K562 (cell line): ENCODE measurements at places on chromosomes 3 and 15.

- H3K4me3 ChIP-seq: no peak overlapping the region
- no peak overlapping the region for H3K27ac ChIP-seq
- H3K36me3 ChIP-seq: no peaks in the 10 kb centered on the region
- no peaks in the 10 kb centered on the region for H3K4me1 ChIP-seq
Observed at GRCh38 chr3:1774597-1774996, 324.1 kb upstream of the CNTN4 start.

GRCh38 chr3:139679220-139679775, 1.5 kb upstream of the NMNAT3 start:
- no peak overlapping the region for H3K4me3 ChIP-seq
- H3K27me3 ChIP-seq: no peaks in the 10 kb centered on the region
- H3K36me3 ChIP-seq: no peaks in the 10 kb centered on the region
- H3K4me1 ChIP-seq: peaks cover 9% of the 10 kb centered on the region; the same call in 2 of the 3 replicates
- DNase-seq: no peak
- no peak overlapping the region for H3K27ac ChIP-seq

DNA sequence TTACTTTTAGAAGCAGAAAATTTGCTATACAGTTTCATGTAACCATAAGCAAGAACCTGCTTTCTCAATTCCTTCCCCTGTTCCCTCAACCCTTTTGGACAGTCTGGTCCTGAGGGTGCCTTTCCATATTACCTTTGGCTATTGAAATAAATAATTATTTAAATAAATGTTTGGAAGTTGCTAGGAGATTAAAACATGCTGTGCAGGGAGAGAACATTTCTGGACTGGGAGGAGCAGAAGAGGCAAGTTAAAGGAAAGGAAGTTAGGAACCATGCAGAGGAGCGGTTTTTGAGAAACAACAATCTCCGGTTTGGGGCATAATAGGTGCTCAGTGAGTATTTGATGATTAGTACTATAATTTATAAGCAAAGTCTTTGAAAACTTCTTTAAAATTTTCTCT, 41.8 kb downstream of the ZNF609 start:
- no peaks in the 10 kb centered on the region for H3K27me3 ChIP-seq
- H3K4me1 ChIP-seq: peaks cover 15% of the 10 kb centered on the region; the same call in 2 of the 3 replicates
- DNase-seq: no peak
- no peak overlapping the region for H3K4me3 ChIP-seq

DNA sequence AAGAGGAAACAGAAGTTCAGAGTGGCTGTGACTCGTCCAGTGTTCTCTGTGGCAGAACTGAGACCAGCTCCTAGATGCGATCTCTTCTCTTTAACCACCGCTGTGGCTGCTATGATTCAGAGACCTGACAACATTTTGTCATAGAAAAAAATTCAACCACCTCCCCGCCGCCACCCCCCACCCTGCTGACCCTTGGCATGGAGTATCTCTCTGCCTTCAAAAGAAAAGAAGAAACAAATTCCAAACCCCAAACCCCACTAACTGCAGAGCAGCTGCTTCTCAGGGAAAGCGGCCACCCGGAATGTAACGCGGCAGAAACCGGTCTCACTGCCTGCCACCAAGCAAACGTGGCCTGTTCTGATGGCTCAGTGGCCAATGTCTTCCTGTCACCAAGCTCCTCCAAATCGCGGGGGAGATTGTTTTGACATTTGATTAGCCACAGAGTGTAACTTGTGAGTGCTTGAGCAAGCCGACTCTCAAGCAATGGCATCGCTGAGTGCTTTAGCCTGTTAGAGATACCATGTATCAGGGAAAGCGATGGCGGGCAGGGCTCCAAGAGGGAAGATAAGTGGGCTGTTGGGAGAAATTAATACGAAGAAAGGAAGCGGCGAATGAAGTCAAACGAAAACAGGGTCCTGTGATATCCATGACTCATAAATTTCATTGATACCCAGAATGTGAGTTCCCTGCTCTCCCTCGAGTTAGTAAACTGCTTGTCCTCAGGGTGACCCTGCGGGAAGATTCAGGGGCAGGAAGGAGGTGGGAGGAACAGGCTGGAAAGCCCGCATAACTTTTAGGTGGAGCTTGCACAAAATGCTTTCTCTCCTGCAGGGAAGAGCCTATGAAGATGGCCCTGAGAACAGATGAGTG, 44.8 kb upstream of the TLE3 start:
- H3K27me3 ChIP-seq: peaks cover 23% of the 10 kb centered on the region
- H3K27ac ChIP-seq: no peak overlapping the region
- H3K4me3 ChIP-seq: no peak overlapping the region
- no peaks in the 10 kb centered on the region; the same call in 1 of the 2 replicates for H3K4me1 ChIP-seq
- H3K36me3 ChIP-seq: no peaks in the 10 kb centered on the region

DNA sequence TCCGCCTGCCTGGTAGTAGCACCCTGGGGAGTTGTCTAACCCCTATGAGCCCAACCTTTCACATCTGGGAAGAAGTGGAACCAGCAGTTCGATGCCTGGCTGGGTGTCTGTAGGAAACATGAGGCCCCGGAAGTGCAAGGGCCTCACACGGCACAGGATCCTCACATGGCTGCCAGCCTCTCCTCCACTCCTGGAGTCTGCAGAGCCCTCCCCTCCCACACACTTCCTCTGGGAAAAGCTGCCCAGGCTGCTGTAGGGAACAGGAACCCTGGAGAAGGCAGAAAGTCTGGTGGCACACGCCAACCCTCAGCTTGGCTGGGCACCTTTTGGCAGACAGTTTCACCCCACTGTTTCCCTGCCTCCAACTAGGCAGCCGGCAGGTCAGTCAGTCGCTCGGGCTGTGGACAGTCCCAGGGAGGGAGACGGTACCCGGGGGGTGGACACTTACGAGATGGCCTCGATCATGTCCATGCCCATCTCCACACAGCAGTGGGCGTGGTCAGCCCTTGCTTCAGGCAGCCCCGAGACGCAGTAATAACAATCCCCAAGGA, 118.4 kb downstream of the ADCY5 start:
- DNase-seq: no peak
- no peaks in the 10 kb centered on the region; the same call in 2 of the 3 replicates for H3K27me3 ChIP-seq
- no peaks in the 10 kb centered on the region for H3K36me3 ChIP-seq
- no peak overlapping the region for H3K27ac ChIP-seq

- no peaks in the 10 kb centered on the region for H3K27me3 ChIP-seq
- H3K27ac ChIP-seq: no peak overlapping the region
- no peaks in the 10 kb centered on the region for H3K36me3 ChIP-seq
- no peak for DNase-seq
- H3K4me3 ChIP-seq: no peak overlapping the region
Observed at GRCh38 chr3:42053476-42053875, 37.7 kb upstream of the TRAK1 start.

DNA sequence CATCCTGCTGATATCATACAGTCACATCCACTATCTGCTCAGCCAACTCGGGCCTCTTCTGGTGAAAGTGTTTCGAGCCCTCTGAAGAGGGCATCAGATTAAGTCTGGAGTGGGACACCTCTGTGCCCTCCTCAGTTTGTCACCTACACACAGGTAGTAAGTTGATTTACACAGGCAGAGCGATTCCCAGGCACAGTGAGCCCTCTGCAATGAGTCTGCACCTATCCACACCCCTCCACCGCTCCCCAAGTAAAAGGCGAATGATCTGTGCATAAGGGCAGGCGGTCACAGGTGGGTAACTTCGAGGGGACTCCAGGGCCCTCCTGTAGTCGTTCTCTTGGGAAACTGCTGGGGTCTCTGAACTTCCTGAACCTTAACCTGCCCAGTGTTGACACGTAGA, 152.0 kb downstream of the ATP10A start:
- H3K36me3 ChIP-seq: no peaks in the 10 kb centered on the region
- no peaks in the 10 kb centered on the region for H3K4me1 ChIP-seq
- H3K27me3 ChIP-seq: peaks cover 44% of the 10 kb centered on the region
- no peak for DNase-seq

DNA sequence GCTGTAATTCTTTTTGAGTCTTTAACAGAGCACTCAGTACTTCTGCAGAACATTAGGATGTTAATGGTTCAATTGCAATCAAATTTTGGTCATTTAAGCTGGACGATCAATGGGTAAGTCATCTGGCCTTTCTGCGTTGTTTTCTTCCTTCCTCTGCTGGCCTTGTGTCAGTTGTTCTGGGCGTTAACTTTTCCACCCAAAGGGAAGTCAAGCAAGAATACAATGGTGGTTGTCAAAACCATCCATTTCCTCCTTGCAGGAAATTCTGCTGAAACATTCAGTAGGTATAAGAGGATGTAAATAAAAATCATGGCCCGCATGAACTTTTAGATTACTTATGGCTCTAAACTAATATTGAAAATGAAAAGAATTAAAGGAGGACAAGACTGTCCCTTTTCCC, 584.0 kb downstream of the GRM7 start:
- no peak overlapping the region for H3K4me3 ChIP-seq
- DNase-seq: no peak
- H3K27me3 ChIP-seq: no peaks in the 10 kb centered on the region
- H3K27ac ChIP-seq: no peak overlapping the region
- H3K4me1 ChIP-seq: no peaks in the 10 kb centered on the region

DNA sequence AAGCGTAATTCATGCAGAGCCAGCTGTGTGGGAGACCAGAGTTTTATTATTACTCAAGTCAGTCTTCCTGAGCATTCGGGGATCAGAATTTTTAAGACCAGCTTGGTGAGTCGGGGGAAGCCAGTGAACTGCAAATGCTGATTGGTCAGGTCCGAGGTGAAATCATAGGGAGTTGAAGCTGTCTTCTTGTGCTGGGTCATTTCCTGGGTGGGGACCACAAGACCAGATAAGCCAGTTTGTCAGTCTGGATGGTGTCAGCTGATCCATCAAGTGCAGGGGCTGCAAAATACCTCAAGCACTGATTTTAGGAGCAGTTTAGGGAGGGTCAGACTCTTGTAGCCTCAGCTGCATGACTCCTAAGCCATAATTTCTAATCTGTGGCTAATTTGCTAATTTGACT, 228.1 kb upstream of the ATP10A start:
- no peaks in the 10 kb centered on the region for H3K36me3 ChIP-seq
- no peaks in the 10 kb centered on the region for H3K4me1 ChIP-seq
- peaks cover 4% of the 10 kb centered on the region; the same call in 1 of the 2 replicates for H3K27me3 ChIP-seq
- no peak for DNase-seq
- no peak overlapping the region for H3K4me3 ChIP-seq

DNA sequence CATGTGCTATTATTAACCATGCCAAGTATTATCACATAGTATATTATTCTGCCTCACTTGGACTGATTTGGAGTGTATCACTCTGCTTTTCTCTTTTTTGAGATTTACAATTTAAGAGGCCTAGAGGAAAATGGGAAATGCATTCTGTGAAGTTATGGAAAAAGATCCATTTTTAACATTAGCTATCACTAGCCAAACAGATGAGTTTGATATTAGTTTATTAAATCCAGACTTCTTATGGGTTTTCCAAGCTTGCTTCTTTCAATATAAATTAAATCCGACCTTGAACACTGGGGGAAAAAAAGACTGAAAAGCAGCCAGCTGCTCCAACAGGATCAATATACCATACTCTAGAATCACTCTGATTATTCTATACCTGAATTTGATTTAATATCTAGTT, 30.1 kb upstream of the PLOD2 start:
- H3K27me3 ChIP-seq: no peaks in the 10 kb centered on the region
- no peak overlapping the region for H3K4me3 ChIP-seq
- no peaks in the 10 kb centered on the region for H3K36me3 ChIP-seq

DNA sequence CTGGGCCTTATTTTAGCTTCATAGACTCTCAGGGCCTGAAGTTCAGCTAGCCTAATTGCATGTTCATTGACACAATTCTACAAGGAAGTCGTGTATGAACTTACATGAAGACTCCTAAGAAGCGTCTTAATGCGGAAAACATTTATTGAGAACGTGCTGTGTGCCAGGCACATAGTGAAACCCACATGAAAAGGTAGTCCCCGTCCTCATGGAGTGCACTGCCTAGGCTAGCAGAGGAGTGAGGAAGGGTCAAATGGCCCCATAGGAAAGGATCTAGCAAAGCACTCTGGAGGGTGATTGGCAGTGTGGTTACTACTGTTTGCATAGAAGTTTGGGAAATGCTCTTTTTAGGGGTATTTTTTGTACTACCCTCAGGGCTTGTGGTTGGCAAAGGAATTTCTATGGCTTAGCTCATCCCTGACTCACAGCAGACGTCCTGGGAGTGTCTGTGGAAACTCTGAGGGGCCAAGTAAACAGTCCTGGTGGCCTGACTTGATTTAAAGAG, 854 bp upstream of the NPTN start:
- H3K36me3 ChIP-seq: no peaks in the 10 kb centered on the region
- H3K4me3 ChIP-seq: peak overlapping the region; percentile 70; the same call in 1 of the 2 replicates
- H3K27ac ChIP-seq: peak overlapping the region; percentile 69; the same call in 2 of the 3 replicates
- DNase-seq: no peak
- H3K27me3 ChIP-seq: no peaks in the 10 kb centered on the region

DNA sequence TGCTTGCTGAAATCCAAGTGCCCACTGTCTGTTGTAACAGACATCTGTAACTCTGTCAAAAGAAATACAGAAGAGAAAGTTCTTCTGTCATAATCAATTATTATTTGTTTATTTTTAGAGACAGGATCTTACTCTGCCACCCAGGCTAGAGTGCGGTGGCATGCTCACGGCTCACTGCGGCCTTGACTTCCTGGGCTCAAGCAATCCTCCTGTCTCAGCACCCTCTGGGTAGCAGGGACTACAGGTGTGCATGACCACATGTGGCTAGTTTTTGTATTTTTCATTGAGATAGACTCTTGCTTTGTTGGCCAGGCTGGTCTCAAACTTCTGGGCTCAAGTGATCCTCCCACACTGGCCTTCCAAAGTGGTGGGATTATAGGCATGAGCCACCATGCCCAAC, 177.6 kb upstream of the SETMAR start:
- H3K4me1 ChIP-seq: no peaks in the 10 kb centered on the region
- H3K27me3 ChIP-seq: no peaks in the 10 kb centered on the region
- H3K27ac ChIP-seq: no peak overlapping the region
- no peaks in the 10 kb centered on the region for H3K36me3 ChIP-seq
- DNase-seq: no peak

DNA sequence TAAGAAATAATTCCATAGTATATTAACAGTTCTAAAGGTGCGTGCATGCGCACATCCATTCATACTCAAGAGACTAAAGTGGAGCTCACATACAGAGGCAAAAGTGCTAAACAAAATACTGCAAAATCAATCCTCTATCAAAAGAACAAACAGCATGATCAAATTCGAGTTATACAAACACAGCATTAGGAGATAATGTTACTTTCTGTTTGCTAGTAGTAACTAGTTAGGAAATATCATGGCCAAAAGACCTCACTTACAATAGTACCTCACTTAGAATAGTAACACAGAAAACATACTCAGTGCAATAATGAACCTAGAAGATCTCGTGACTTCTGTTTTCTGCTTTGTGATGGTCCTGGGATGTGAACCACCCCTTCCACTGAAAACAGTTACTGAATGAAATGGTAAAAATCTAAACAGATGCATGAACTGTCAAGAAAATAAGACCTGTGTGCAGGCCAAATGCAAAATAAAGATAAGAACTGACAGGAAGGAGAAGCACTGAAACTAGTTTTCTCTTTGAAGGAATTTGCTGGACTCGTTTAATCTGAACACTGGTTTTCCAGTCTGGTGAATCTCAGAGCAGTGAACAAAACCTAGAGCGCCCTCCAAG, 20.9 kb upstream of the CEMIP start:
- H3K4me1 ChIP-seq: no peaks in the 10 kb centered on the region
- H3K27me3 ChIP-seq: peaks cover 4% of the 10 kb centered on the region; the same call in 1 of the 2 replicates
- no peaks in the 10 kb centered on the region for H3K36me3 ChIP-seq
- H3K4me3 ChIP-seq: no peak overlapping the region
- no peak for DNase-seq
- H3K27ac ChIP-seq: no peak overlapping the region
